CD4-positive, alpha-beta T cell treated with Interleukin-4 for 4 hours (primary cell): ENCODE measurements at places on chromosomes 7 and 10.
A peak's percentile ranks its signal among the peaks of the same experiment; 100 is the strongest.

- DNase-seq, result no peak
These were observed 19.5 kb downstream of the CYP3A4 start for GRCh38 chr7:99764478-99764877.

DNA sequence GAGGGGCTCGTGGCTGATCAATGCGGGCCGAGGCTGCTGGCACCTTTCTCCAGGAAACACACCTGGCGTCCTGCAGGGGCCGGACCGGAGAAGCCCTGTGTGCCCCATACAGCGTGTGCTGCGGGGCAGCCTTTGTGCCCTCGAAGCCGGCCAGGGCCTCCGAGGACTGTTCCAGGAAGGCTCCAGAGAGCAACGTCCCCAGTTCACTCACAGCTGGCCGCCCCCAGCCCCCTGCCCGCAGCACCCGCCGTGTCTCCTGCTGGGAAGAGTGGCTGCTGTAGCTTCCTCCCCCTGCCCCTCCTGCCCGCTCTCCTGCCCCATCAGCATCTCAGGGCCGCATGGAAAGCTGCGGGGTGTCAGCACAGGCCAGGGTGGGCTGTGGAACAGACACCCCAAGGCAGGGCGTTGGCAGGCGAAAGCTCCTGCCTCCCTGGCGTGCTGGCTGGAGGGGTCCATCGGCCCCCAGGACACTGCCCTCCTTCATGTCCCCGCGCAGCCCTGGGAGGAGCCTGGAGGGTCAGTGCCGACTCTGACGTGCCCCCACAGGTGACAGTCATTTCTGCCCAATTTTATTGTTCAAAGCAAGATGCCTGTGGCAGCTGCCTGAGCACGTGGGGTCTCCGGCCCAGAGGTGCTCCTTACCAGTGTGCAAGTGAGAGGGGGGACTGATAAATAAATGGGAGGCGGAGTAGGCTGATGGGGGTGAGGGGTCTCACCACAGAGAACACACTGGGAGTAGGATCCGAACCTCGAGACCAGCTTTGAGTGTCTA lies 95.8 kb upstream of the DIP2C start:
- DNase-seq, result no peak

DNA sequence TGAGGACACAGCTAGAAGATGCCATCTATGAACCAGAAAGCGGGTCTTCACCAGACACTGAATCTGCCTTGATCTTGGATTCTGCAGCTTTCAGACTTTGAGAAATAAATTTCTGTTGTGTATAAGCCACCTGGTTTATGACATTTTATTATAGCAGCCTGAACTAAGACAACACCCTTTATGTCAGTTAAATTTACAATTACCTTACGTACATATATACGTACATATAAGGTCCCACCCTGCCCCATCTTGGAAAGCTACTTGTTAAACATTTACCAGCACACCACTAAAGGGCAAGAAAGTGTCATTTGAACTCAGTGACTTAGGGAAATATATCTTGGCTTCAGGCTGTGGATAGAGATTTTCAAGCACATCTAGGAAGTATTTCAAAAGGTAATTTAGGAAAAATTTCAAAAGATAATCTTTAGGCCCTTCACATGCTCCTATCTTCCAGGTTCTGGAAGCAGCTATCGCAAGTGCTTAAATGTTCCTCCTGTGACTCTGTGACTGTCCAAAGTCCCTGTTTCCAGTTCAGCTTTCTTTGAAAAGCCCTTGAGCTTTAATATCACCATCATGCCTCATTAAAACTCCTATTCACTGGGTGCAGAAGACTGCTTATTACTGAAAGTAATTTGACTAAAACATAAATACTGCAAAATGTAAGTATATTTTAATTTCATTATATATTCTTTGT lies 9.6 kb upstream of the SRI start:
- DNase-seq, result no peak

DNA sequence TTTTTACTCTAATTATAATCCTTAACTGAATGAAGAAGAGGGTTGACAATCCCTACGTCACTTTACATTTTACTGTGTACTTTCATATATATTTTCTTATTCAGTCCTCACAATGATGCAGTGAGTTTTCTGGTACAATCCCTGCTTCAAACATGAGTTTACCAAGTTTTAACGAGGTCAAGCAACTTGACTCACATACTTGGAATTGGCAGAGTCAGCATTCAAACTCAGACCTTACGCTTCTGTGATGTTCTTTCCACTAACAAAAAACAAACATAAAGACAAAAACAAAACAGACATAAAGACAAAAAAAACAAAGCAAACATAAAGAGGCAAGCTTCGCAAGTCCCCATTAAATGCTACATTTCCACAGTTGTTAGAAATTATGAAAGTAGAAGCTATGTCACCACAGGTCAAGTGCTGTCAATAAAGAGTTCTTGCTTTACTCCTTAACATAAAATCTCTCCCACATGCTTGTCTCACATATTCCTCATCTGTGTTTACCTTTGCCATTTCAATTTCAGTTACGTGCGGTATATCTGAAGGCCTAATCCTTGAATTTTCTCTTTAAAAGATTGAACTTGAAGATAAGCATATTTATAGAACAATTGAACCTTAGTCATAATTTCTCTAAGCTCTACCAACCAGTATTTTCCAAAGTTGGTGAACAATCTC lies 217.3 kb downstream of the CELF2 start:
- DNase-seq, result no peak

- no peak for DNase-seq
These were observed 87.9 kb downstream of the CUX1 start for GRCh38 chr7:101905203-101905865.

DNA sequence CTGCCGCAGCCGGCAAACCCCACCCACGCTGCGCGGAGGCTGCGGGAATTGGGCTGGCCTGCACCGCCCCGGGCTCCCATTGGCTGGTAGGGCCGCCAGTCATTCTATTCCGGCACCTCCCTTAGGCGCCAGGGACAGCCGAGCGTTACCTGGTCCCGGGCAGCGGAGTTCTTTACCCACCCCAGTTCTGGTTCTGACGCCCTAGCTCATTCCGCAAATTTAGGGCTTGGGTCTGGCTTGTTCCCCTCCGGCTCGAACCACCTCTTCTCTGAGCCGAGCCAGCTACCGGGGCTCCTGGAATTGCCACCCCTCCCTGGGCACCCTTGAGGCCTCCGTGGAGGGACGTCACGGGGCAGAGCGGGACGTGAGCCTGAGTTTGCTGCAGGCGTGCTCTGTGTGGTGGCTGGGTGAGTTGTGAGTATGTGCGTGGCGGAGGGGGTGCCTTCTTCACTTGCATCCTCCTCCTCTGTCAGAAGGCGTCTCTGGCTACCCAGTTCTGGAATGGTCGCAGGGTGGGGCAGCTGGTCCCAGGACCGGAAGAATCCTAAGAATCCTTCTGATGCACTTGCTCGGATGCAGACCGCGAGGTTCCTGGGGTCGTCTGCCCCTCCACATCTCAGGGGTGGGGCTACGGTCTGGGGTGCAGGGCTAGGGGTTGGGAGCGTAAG lies at the start of the genes PDZD7 and SFXN3:
TSS of gene PDZD7 (minus strand) at position 2 of the 668 bp plus-strand sequence. CDS start 910 bp downstream, outside the sequence.
TSS of gene SFXN3 (plus strand) at position 107 of the 668 bp plus-strand sequence. CDS start 3,461 bp downstream, outside the sequence.
- DNase-seq, result peak; percentile 96

GRCh38 chr7:24939416-24939815 lies 40.6 kb downstream of the OSBPL3 start:
- DNase-seq, result no peak

GRCh38 chr10:77156406-77156879 lies 481.2 kb downstream of the KCNMA1 start:
- no peak for DNase-seq
